HepG2 (cell line): ENCODE measurements at places on chromosomes 7 and 10. TPM values are rescaled to one million over a fixed set of nuclear protein-coding genes. Genes with fewer than 3 reads are reported as not detected.

Gene TMEM176A
- not detected in 2 replicates for total RNA-seq

Gene KLHDC10
- total RNA-seq: 21.6 and 33.4 TPM in 2 replicates

Gene EBLN1
- not detected in 2 replicates for total RNA-seq

Gene NUTM2E
- total RNA-seq: 0.07 TPM in 1 of 2 replicates, not detected in the other

Gene MET
- total RNA-seq: 23.3 and 31.5 TPM in 2 replicates

Gene ARMC3
- not detected in 2 replicates for total RNA-seq

Gene TRPV5
- total RNA-seq: not detected in 2 replicates

Gene SEMA3E
- not detected in 2 replicates for total RNA-seq

Gene AOC1
- not detected in 2 replicates for total RNA-seq

Gene ARHGEF5
- 1.2 and 1.3 TPM in 2 replicates for total RNA-seq

Gene WEE2
- not detected in 2 replicates for total RNA-seq

Gene CDK14
- total RNA-seq: 0.66 and 0.71 TPM in 2 replicates

Gene KEL
- not detected in 2 replicates for total RNA-seq

Gene HOXA5
- total RNA-seq: 3.2 and 3.9 TPM in 2 replicates

Gene CDHR1
- total RNA-seq: 0.04 TPM in 1 of 2 replicates, not detected in the other

Gene CLDN3
- total RNA-seq: 0.31 TPM in 1 of 2 replicates, not detected in the other

Gene GPR26
- total RNA-seq: not detected in 2 replicates

Gene VIPR2
- total RNA-seq: not detected in 2 replicates

Gene ASB10
- not detected in 2 replicates for total RNA-seq

Gene MYH16
- 0.15 and 0.20 TPM in 2 replicates for total RNA-seq

Gene GIMAP8
- not detected in 2 replicates for total RNA-seq

Gene MSMB
- total RNA-seq: not detected in 2 replicates

Gene SPDYE8
- not detected in 2 replicates for total RNA-seq

Gene SVOPL
- not detected in 2 replicates for total RNA-seq

Gene AKR1D1
- 37.0 and 59.5 TPM in 2 replicates for total RNA-seq

Gene AZGP1
- total RNA-seq: 37.9 and 93.8 TPM in 2 replicates

Gene PNLIP
- not detected in 2 replicates for total RNA-seq

Gene NAT16
- not detected in 2 replicates for total RNA-seq

Gene NUTM2A
- total RNA-seq: 0.31 and 0.34 TPM in 2 replicates

Gene TEX36
- not detected in 2 replicates for total RNA-seq

Gene PDLIM1
- total RNA-seq: 123 and 183 TPM in 2 replicates

Gene OGDHL
- 1.6 and 3.0 TPM in 2 replicates for total RNA-seq
